ENCODE measurements at places on chromosomes 3 and 15.

DNA sequence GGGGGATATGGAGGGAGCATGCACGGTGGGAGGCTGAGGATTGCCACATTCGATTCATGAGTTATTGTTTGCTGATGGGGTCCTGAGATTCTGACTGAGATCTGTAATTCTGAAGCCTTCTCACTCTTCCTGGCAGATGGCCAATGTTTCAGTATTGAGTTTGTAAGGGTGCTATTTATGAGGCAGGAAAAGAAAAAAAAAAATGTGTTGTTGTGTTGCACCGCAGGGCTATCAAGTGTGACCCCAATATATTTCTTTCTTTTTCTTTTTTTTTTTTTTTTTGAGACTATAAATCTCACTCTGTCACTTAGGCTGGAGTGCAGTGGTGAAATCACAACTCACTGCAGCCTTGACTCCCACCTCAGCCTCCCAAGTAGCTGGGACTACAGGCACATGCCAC, 3.2 kb upstream of the SENP2 start:
- no peak for DNase-seq

DNA sequence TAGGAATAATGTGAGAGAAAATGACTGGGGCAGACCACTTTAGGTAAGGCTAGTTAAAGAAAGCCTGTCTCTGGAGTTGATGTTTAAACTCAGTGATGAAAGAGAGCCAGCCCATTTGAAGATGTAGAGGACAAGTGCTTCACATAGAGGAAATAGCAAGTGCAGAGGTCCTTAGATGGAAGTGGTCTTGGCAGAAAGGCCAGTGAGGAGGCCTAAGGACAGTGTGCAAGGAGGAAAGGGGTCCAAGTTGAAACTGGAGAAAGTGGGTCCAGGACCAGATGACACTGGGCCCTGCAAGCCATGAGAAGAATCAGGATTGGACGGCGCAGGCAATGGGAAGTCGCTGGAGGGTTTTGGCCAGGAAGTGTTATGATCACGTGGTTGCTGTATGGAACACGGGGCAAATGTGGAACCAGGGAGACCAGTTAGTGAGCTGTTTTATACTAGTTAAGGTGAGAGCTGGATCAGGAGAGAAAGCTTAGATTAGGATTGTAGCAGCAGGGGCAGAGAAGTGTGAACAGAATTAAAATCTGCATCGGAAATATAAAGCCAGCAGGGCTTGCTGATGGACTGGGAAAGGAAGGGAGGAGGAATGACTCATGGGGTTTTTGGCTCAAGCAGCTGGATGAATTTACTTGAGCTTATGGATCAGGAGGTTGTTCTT, 48.0 kb upstream of the SCAANT1 start:
- DNase-seq: no peak

DNA sequence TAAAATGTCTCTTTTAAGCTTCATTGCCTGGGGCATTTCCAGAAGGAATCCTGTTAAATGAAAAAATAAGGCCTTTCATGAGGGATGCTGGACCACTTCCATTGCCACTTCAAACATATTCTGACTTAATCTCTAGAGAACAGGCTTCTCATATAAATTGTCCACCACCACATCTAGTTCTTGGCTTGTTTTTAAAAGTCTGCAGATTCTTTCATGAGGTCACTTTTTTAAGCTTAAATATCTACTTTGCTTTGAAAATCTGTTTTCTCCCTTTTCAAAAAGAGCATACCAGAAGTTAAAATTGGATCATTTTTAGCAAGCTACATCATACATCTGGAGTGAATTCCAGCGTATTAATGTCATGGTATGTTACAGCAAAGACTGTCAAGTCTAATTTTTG, 131.6 kb downstream of the C3orf70 start:
- no peak for DNase-seq

GRCh38 chr15:60510006-60510405, 31.1 kb upstream of the ICE2 start:
- DNase-seq: no peak

DNA sequence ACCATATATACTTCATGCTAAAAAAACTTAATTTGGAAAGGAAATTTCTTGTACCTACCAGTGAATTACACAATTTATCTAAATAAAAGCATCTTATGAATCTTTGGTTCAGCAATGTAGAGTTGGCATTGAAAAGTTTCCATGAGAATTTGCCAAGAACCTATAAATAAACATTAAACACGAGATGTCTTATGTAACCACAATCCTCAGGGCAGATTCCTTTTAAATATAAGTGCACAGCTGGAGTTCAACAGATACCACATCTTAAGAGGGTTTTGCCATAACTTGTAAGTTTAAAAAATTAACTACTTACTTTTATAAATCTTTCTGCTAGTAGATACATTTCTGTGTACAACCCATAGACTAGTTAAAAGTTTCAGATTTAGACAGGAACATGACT, 499.3 kb upstream of the ARRDC4 start:
- no peak for DNase-seq
